Hypothalamus (tissue), 51 donors: ENCODE measurements at places on chromosomes 5 and 9.

DNA sequence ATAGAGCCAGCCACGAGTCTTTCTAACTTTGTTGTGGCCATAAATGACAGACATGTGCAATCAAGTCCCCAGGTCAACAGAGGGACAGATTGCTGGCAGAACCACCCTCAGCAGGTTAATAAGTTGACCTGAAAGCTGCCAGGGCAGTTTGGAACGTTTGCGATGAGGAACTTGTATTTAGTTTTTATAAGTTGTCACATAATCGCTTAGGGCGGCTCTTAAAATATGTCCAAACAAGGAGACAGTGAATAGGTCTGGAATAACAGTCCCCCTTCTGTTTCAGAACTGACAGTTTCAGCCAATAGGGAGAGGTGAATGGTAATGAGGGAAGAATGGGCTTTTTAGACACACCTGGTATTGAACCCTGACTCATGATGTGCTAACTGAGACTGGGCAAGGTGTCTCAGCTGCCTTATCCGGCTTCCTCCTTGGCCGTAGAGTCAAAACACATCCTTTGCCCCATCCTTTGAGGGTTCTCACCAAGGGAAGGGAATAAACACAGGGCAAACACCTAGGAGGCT is 33.6 kb upstream of the GABRP start:
- no peak for DNase-seq

DNA sequence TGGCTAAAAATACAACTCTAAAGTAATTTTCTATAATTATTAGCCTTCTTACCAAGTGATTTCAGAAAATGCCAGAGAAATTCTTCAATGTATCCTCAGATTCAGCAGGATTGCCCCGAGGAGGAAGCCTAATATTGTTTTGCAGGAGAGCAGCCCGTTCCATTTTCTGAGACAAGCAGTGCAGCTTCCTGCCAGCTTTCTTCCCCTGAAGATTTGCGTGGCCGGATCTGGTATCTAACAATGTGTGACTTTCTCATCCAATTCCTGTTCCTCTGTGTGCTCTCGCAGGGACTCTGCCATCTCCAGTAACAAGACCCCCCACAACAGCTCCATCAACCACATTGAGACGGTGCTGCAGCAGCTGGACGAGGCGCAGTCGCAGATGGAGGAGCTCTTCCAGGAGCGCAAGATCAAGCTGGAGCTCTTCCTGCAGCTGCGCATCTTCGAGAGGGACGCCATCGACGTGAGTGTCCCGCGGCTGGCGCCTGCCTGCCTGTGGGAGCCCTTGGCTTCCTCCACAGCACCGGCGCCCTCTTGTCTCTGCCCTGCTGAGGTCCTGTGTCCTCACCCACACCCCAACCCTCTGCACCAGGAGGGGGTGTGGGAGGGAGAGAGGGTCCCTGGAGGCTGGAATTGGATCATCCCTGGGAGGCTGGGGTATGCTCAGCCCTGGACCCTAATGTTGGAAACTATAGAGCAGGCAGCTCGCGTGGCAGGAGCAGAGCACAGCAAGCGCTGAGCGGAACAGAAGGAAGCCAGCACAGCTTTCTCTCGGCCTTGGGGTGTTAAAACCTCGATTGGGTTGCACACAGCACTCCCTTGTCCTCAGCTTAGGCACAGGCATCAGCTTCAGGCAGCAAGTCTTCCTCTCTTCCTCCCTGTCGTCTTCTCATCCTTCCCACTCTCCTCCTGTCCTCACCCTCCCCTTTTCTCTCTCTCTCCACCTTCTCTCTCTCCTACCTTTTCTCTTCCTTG is 216.2 kb downstream of the TRIO start:
- DNase-seq: no peak

GRCh38 chr5:1278656-1279442 is 16.0 kb downstream of the TERT start:
- no peak for DNase-seq

DNA sequence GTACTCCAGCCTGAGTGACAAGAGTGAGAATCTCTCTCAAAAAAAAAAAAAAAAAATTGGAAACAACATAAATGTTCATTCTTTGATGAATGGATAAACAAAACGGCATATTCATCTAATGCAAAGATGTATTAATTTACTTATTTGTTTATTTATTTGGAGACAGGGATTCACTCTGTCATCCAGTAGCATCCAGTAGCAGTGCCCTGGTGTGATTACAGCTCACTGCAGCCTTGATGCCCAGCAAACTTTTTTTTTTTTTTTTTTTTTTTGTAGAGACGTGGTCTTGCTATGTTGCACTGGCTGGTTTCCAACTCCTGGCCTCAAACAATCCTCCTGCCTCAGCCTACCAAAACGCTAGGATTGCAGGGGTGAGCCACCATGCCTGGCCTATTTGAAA is 24.4 kb downstream of the OR2V2 start:
- no peak for DNase-seq

GRCh38 chr5:62315376-62316175 is 9.6 kb downstream of the KIF2A start:
- no peak for DNase-seq

DNA sequence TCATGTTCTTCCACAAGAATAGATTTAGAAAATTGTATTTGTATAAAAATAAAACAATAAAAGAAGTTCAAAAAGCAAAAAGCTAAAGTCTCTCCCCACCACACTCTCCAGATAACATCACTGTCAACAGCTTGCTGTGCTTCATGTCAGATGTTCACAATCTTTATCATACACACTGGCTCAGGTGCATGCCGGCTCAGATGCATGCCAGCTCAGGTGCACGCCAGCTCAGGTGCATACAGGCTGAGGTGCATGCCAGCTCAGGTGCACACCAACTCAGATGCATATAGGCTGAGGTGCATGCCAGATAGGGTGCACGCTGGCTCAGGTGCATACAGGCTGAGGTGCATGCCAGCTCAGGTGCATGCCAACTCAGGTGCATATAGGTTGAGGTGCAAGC is 26.5 kb downstream of the SEMA4D start:
- no peak for DNase-seq

GRCh38 chr5:139747583-139748504 is 47.8 kb upstream of the PSD2 start:
- DNase-seq: no peak

GRCh38 chr5:130985776-130986175 is 179.3 kb downstream of the HINT1 start:
- no peak for DNase-seq

DNA sequence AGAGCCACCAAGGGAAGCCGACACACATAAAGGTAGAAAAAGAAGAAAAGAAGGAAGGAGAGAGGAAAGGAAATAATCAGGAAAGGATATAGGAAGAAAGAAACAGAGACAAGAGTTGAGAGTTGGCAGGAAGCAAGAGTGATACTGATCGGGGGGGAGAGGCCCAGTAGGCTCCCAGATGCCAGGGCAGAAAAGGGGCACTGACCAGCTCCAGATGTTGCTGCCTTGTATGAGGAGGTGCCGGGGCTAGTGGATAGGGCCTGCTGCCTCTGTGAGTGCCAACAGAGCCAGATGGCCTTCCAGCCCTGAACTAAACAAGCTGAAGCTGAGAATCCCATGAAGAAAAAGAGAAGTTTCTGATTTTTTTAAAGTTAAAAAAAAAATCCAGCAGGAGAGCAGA is 82.0 kb upstream of the TRIM32 start:
- no peak for DNase-seq

GRCh38 chr5:6176102-6176693 is 202.1 kb downstream of the MED10 start:
- DNase-seq: no peak

DNA sequence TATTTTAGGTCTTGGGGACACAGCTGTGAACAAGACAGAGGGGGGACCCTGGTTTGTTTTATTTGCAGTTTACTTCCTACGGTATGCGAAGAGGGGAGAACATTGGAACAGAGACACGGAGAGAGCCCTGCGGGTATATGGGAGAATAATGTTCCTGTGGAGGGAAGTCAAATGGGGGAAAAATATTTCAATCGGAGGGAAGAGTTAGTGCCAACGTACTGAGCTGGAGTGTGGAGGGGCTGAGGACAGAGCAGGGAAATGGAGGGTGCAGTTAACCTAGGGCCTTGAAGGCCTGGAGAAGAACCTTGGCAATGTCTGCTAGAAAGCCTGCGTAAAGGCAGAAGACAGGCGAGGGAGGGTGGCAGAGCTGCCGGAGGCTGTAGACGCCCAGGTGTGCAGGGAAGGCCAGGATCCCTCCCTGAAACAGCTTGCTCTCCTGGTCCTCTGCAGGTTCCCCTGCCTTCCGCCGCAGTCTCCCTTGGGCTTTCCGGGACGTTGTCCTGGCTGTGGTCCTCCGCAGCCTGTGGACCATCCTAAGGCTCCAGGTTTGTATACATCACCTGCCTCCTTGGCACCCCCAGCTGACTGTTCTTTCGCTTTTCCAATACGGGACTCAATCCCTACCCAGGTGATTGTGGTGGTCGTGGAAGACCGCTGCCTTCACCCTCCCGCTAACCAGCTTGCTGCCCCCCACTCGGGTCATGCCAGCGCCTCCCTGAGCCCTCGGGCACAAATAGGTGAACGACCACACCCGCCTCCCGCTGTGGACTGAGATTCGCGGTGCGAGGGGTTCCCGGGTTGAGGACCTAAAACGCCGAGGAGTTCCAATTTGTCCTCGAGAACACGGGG is 1.9 kb upstream of the RACK1 start:
- DNase-seq: no peak

GRCh38 chr5:134664448-134664847 is 15.9 kb downstream of the SEC24A start:
- DNase-seq: no peak

DNA sequence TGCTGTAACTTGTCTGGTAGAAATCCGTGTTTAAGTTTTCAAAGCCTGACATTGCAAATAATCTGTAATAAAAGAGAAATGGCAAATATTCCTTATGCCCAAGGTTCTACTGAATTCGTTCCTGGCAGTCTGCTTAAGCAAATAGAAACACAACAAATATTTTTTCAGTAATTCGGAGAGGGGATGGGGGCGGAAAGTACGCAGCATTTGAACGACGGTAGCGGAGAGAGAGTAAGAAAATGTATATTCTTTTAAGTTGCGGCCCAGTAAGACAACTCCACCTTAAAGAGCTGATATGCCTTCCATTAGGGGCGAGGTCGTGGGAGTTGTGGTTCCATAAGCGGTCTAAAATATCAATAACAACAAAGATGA is 569 bp downstream of the YIPF5 start:
- DNase-seq: no peak

DNA sequence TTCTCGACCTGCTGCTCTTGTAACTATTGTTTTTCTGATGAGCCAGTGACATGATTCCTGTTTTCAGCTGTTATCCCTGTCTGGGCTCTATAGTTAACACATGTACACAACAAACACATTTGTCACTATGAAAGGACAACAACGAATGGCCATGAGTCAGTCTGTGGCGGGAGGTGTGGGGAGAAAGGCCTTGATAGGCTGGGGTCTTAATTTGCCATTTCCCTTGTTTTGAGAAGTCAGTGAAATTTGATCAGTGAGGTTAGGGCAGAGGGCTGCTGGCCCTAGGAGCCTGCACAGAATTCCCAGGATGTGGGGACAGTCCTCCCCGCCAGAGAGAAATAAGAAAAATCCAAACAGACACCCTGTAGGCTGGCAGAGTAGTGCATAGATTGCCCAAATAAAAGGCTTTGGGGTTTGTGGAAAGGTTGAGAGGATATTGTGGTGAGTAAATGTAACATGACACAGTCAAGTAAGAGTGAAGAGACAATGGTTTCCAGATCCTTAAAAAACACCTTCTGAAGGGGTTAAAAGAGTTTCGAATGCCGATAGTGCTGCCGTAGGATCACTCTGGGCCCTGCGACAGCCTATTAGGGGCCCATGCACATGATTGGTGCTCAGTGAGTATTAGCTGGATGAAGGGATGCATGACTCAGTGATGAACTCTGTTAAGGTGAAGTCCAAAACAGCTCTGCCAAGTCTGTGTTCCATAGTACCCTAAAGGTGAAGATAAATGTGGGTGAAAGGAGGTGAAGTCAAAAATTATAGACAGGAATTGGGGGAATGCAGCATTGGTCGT is 110.9 kb upstream of the PRRC1 start:
- DNase-seq: no peak

DNA sequence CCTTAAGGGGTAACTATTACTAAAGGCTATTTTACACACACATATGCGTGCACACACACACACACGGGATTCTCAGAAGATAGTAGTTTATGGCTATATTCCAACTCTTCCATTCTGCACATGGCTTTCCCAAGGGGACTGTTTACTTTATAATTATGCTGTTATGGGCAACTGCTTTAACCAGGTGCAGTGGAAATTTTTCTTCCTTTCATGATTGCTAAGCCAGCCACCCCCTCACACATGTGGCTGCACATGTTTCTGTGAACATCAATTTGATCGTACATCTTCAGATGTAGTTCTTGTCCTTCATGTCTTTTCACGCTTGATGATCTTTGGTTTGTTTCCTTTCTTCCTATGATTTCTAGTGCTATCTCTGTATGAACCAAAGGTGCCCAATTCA is 37.0 kb downstream of the MRPS30 start:
- no peak for DNase-seq

DNA sequence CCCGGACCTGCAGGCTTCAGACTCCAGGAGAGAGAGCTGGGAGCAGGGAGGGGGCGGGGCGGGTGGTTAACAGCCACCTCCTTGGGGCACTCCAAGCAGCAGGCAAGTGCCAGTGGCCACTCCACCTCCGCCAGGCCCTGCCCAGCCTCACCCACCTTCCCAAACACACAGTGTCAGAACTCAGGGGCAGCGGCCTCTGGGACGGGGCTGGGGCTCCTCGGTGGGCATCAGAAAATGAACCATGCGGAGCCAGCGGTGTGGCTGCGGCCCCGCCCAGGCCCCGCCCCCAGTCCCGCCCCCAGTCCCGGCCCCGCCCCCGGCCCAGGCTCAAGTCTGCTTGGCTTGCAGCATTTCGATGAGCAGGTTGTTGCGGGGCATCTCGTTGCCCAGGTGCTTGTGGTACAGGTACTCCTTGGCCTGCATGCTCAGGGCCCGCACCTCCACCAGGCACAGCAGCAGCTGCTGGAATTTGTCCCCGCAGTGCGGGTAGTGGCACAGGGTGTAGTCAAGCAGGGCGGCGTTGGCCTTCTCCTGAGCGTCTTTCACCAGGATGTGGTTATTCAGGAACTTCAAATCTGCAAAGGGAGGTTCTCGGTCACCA is 24.7 kb downstream of the NR5A1 start:
- DNase-seq: no peak
